ENCODE measurements at places on chromosomes 4 and X.
A peak's percentile ranks its signal among the peaks of the same experiment; 100 is the strongest.

DNA sequence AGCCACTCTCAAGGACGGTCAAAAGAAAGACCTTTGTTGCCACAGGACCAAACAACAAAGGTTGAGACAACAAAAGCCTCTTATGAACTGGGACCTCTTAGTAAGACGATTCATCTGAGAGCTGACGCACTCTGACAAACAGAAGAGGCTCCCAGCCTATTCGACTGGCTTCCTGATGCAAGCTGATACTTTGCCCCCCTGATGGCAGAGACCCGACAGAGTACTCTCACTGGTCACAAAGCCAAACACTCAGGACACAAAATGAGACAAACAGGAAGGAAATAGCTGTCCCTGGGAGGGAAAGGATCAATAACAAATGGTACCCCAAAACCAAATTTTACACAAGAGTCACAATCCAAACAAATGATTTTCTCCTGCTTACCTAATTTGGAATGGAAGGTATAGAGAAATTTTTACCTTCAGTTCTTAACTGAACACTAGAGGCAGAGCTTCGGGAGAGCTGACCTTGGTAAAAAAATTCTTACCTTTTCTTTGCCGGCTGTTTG, 75.2 kb upstream of the PLAC8 start:
- DNase-seq: no peak

DNA sequence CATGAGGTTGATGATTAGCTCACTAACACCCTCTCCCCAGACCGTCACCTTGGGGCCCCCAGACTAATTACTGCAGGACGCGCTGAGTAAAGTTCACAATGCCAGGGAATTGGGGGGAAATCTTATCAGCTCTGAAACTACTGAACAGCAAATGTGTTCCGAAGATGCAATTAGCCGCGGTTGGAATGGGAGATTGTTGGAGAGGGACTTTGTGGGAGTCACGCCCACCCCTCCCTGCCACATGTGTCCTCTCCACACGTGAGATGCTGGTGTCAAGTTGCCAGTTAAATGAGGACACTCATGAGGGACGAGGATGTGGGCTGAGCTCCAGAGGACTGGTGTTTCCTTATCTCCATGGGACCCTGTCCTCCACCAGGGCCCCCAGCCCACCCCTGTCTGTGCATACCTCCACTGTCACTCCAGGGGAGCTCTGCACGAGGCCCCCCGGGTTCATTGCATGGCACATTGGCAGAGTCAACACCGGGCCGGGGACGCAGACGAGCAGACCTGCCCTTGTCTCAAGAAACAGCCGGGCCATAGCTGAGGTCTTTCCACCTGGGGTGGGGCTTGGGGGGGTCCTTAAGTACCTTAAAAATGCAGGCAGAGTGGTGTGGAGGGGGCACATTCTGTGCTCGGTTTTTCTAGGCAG, 175.4 kb upstream of the PSAPL1 start:
- DNase-seq: no peak

DNA sequence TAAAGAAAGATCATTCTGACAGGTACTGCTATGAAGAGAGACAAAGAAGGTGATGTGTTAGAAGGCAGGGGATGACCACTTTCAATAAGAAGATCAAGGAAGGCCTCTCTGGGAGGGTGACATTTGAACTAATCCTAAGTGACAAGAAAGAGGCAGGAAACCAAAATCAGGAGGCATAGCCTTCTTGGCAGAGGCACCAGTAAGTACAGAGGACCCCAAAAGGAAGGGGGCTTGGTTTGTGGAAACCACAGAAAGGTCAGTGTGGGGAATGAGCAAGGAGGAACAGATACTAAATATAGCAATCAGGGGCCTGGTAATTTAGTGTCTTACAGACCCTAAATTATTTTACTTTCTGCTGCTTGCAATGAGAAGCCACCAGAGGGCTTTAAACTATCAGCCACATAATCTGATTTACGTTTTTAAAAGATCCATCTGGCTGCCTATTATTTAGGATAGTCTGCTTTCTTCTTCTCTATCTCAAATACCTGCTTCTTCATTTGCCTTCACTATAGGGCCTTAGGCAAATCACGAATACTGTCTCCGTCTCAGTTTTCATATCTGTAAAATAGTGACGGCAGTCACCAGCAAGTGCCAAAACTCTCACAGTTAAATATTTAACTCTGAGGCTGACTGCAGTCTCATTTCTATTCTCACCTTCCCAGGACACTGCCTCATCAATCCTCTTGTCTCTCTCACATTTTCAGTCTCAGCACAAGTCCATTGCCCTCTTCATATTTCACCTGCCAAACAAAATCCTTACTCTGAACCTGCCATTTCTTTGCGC, 16.7 kb downstream of the NR3C2 start:
- no peak for DNase-seq

DNA sequence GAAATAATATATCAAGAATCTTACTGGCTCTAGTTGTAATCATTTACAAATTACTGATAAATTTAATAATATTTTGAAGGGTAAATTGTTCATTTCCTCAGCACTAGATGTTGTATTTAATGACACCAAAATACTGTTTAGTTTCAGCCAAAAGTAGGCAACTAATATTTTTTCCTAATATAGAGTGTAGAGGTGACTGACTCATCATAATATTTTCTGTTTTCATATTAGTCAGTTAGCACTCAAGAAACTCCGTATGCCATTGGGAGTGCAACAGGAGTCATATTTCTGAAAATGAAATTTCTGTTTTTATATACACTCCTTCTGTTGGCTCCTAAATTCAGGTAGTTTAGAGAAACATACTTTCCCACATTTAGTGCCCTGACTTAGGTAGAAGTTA, 36.6 kb upstream of the PTPN13 start:
- no peak for DNase-seq

DNA sequence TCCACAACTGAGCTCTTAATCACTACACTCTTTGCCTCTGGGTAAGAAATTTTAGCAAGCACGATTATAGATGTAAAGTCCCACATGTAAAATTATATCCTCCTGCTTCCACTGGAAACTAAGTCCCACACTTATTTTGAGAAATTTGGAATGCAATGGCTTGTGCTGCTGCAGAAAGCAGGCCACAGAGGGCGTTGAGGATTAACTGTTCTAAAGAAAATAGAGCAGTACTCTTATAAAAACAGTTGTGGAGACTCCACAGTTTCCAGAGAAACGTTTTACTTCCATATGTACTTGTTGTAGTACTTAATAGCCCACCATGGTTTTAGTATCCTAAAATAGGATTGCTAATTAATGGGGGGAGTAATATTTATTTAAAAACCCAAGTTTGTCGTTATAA, 1.7 kb upstream of the CENPC start:
- DNase-seq: no peak

- DNase-seq: no peak
These were observed 68.1 kb upstream of the ZMAT1 start for GRCh38 chrX:101999644-102000539.

GRCh38 chr4:7761720-7762119, 177.9 kb downstream of the AFAP1 start:
- DNase-seq: no peak

GRCh38 chr4:82798168-82799005, at the start of gene SCD5:
SCD5 (minus strand) TSS chr4:82798796; CDS start chr4:82798537, 259 bp downstream.
- peak; percentile 50 for DNase-seq

GRCh38 chr4:157564218-157564617, 343.7 kb downstream of the GRIA2 start:
- no peak for DNase-seq

- DNase-seq: no peak
These were observed 1.6 kb downstream of the RNF150 start for GRCh38 chr4:141131723-141132071.

DNA sequence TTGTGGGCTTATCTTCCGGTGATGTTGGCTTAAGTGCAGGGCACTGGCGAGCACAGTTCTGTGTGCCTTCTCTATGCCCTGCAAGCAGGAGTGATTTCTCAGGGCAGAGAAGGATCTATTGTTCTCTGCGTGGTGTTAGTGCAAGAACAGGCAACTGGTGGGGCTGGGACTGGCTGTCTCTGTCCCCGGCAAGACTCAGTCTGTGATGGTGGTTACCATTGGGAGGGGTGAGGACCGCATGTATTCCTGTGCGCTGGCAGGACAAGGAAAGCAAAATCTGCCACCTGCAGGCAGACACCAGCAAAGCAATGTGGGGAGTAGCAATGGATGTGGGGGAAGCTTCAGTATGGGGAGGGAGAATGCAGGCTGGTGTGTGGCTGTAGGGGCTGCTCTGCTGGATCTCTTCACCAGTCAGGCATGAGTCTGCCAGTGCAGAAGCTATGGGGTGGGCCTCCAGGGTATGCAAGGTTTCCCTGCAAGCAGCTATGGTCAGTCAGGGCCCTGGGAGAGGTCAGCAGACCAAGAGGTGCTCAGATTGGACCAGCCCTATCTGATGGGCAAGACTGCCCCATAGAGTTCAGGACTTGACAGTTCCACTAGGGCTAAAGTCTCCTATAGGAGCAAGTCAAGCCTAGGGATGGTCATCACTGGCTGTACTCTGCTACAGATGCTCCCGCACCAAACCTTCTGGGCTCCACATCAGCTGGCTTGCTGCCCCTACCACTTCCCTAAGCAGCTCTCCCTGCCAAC, 16.8 kb downstream of the PF4 start:
- DNase-seq: no peak

DNA sequence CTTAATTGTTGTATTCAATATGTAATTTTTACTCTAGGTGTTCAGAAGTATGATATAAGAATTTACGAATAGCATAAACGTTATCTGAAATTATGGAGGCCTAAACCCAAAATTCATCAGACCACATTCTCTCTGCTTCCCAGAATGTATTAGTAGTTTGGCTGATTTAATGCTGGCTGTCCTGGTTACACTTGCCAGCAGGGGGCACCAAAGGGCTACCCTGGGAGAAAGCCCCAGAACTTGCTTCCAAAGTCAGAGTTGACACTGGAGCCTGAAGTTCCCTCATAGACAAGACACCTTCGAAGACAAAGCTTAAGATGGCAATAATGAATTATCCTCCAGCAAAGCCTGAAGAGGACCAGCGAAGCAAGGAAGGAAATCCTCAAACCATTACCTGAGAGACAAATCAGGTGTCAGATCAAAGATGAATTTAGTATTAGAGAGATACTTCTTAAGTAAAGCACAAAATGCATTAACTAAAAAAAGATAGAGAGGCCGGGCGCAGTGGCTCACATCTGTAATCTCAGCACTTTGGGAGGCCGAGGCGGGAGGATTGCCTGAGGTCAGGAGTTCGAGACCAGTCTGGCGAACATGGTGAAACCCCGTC, 11.3 kb upstream of the ANOS1 start:
- no peak for DNase-seq

DNA sequence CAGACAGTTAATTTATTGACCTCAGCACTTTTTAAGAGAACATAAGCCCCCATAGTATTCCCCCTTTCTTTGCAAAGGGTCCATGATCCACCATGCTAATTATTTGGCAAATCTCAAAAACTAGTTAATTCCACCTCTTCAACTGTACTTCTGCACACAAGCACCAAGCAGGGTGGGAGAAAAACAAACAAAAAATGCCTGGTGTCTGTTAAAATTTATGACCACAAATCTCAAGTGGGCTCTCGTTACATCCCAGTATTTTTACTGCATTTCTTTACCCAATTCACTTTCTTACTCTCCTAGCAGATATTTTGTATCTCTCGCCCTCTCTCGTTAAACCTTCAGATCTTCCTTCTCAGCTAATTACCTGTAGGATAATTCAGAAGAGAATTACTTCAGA, 6.1 kb downstream of the ARSJ start:
- DNase-seq: no peak

- no peak for DNase-seq
These were observed 448.1 kb downstream of the PDGFC start for GRCh38 chr4:156523492-156523891.

GRCh38 chrX:119989905-119990555, 46.5 kb upstream of the NKAP start:
- DNase-seq: no peak

DNA sequence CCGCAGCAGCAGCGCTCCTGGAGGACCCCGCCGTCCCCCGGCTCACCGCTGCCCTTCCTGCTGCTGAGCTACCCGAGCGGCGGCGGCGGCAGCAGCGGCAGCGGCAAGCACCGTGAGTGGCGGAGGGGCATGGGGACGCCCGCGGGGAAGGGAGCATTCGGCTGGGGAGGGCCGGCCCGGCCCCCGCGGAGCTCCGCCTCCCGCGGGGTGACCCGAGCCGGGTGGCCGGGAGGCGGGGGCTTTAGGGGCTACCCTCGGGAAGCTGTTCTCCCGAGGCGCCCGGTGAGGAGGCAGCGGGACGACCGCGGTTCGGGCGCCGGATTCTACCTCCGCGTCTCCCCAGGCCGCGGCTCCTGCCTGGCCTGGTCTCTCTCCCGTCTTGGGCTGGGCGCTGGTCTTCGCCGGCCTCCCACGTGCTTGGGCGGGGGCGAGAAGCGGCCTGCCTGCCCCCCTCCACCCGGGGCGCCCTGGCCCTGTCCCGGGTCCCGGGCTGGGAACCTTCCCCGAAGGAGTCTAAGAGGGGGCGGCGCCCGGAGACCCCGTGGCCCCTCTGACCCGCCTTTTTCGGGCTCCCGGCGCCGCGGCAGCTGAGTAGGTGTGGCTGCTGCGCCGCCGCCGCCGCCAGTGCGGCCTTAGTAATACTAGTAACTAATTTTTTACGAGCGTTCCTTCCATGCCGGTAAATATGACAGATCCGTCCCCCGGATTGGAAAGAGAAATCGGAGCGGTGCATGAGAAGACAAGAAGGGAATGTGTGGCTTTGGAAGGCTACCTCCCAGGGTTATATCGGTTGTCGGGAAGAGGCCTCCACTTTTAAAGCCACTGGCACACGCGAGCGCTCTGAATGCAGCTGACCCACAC, 16.4 kb upstream of the RUFY3 start:
- peak; percentile 35 for DNase-seq

- DNase-seq: no peak
These were observed 31.6 kb upstream of the CDKN2AIP start for GRCh38 chr4:183412821-183413220.

GRCh38 chr4:51932261-51932660, 87.9 kb downstream of the LRRC66 start:
- DNase-seq: no peak

DNA sequence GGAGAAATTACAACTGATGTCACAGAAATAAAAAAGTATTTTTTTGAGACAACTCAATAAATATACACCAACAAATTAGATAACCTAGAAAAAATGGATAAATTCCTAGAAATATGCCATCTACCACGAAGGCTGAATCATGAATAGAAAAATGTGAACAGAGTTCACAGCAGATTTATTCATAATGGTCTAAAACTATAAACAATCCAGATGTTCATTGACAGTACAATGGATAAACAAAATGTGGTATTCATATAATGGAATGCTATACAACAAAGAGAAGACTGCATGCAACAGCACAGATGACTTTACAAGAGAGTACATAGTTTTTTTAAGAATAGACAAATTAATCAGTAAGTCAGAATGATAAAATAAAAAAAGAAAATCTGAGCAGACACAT, 55.2 kb downstream of the CLOCK start:
- DNase-seq: no peak

DNA sequence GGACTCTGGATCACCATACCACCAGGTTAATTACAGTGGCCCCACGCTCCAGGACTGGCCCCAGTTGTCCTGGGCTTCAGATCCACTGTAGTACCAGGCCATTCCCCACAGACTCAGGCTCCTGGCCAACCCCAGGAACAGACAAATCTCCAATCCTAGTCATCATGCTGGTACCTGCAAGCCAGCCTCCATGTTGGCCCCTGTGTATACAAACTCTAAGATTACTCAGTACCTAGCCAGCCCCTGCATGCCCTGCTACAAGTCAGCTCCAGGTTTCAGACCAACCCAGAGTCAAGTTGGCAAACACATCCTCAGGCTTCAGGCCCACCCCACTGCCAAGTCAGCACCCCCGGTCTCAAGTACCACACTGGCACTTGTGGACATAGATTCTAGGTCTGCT, 85.9 kb downstream of the KLF8 start:
- no peak for DNase-seq

GRCh38 chr4:17595471-17596005, 18.5 kb downstream of the LAP3 start:
- no peak for DNase-seq

GRCh38 chr4:53431052-53431451, 53.6 kb downstream of the FIP1L1 start:
- DNase-seq: no peak

Measured in NCI-H1694 (cell line).